ENCODE measurements at places on chromosomes 6 and 20. TPM values are rescaled to one million over a fixed set of nuclear protein-coding genes. Genes with fewer than 3 reads are reported as not detected.

SPACA1 gene
- not detected for total RNA-seq

CHRNA4 gene
- 1.5 TPM for total RNA-seq

TREM1 gene
- total RNA-seq = 0.67 TPM

RAB32 gene
- total RNA-seq = 5.3 TPM

WRNIP1 gene
- total RNA-seq = 39.8 TPM

GPX5 gene
- total RNA-seq = not detected

NHLRC1 gene
- 1.2 TPM for total RNA-seq

MAP7 gene
- 2.1 TPM for total RNA-seq

CNPY3 gene
- 20.6 TPM for total RNA-seq

DNA sequence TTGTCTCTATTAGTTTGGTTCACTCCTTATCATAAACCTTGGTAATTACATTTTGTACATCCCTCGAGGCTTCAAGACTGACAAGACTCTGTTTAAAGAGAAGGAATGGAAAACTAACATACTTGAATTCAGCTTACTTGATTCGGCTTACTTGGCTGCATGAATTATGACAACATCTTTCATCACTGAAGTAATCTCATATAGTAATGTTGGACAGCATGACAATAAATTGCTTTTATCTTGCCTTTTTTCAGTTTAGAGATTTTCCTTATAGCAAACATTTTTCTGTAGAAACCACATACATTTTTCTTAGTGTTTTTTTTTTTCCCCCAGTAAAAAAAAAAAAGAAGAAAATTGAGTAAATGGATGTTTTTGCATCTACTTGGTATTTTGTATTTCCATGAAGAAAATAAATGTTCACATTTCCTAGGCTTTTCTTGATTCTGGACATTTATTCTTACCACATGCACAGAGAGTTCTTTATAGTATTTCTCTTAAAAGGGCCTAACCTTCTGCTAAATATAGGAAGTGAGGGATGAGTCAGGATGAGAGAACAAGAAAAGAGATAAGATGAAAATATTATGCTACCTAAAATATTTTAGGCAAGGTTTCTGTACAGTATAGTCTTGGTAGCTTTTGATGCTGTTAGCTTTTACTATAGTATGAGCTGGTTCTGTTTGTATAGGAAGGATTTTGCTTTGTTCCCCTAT is 101.0 kb upstream of the HDGFL1 start:
- DNase-seq = no peak

- no peak for DNase-seq
Observed at GRCh38 chr20:21548390-21549035, 34.6 kb upstream of the NKX2-2 start.

DNA sequence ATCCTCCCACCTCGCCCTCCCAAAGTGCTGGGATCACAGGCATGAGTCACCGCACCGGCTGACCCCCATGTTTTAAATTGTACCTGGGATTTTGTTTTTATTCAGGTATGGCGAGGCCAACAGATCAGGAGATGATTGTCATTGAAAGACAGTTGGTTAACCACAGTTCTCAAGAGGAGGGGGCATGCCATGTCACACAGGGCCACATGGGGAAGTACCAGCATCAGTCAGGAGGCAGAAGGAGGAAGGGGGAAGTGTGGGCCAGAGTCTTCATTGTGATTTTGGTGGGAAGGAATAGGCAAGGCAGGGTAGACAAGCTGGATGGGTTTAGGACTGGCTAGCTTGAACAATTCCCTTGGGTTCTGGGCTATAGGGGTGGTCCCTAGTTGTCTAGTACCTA is 9.9 kb upstream of the MMP9 start:
- no peak for DNase-seq

DNA sequence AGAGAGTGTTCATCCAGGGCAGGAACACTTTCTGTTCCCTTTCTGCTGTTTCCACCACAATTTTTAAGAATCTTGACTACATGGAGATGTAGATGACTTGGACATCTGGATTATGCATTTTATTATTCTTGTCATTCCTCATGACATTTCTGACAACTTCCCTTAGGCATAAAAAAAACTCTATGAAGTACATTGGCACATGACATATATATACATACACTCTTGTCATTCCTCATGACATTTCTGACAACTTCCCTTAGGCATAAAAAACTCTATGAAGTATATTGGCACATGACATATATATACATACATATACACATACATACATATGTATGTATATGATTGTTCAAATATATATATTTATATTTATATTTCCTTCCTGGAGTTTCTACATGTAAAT is 531.5 kb downstream of the COL12A1 start:
- no peak for DNase-seq

GRCh38 chr6:147547369-147547902 is 38.9 kb downstream of the SAMD5 start:
- DNase-seq = no peak

GRCh38 chr6:91082311-91082832 is 495.5 kb upstream of the MAP3K7 start:
- no peak for DNase-seq

DNA sequence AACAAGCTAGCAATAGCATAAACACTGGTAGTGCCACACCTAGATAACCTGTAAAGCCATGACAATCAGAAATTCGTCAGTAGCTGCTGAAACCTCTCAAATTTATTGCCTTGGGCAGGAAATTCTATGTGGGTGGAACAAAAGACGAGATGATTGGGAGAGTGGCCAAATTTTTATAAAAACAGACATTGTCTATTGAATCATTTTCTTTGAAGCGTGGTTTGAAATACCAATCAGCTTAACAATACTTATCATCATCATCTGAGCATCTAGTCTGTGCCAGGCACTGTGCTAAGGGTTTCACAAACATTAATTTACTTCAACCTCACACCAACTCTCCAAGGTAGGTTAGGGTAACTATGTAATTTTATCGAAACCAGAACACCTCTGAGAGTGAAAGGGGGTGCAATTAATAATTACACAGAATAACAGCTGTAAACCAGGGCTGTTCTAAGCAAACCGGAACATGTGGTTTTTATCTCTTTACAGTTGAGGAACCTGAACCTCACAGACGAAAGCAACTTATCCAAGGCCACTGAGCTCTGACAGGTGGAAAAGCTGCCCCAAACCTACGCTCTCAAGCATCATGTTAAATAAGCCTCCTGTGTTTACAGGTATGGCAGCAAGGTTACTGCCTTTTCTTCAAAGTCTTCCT is 43.4 kb downstream of the NHSL1 start:
- DNase-seq = no peak

DNA sequence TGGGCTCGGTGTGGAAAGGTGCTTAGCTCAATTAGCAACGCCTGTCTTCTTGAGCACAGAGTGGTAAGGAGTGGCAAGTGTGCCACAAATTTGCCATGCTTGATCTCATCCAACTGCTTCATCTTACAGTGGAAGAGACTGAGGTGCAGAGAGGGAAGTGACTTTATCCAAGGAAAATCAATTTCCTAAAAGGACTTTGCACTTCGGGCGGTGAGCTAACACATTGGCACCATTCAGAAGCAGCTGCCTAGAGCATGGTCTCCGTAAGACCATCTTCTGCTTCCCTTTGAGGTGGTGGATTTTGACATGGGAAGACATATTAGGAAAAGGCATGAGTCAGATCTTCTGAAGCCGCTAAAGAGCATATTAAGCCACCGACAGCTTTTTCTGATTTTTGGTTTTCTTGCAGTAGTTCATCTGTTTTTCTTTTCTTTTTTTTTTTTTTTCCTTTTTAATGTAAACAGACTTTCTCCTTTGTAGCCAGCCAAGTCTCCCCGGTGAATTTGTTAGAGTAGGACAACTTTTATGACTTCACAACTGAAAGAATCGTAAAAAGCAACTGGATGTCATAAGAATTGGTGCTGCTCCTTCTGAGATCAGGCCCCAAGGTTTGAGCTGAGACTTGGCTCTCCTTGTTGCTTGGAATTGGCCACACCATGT is 273.2 kb downstream of the CDC5L start:
- DNase-seq = no peak

DNA sequence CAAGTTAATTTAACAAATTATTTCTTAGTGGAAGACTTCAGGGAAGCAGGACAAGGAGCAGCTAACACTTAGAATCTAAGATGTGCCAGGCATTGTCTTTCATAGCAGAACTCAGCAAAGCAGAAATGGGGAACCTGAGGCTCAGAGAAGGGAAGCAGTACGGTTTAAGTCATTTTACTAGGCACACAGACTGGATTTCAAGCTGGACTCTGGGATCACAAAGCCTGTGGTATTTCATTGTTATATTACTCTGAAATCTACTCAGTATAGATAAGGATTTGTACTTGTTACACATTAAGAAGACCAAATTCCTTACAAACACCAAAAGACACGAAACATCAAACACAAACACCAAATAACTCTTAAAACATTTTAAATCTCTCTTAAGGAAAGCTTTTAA is 199.6 kb downstream of the ISM1 start:
- no peak for DNase-seq

GRCh38 chr20:61957961-61958715 is 107.5 kb downstream of the TAF4 start:
- no peak for DNase-seq

DNA sequence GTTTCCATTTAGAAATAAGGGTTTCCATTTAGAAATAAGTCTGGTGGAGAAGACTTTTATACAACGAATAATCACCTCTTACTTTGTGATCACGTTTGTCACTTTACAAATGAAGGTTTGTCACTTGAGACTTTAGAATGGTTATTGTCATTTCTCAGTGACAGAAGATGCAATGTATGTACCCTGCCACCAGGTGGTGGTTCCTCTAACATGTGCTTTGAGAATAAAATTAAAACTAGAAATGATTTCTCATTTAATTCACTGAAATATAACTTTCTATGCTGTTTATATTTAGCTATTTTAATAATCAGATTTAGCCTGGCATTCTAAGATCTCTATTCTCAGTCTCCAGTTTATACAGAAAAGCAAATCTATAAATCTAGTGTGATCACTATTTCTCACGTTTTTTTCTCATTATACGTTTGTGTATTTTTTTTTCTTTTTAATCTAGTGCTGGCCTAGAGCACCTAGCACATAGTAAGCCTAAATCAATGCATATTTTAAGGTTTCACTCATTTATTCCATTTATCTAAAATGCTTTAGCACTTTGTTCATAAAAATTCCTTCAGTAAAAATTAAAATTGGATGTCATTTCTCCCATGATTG is 57.4 kb upstream of the TFAP2D start:
- DNase-seq = no peak

GRCh38 chr20:6956056-6956455 is 188.6 kb downstream of the BMP2 start:
- no peak for DNase-seq

DNA sequence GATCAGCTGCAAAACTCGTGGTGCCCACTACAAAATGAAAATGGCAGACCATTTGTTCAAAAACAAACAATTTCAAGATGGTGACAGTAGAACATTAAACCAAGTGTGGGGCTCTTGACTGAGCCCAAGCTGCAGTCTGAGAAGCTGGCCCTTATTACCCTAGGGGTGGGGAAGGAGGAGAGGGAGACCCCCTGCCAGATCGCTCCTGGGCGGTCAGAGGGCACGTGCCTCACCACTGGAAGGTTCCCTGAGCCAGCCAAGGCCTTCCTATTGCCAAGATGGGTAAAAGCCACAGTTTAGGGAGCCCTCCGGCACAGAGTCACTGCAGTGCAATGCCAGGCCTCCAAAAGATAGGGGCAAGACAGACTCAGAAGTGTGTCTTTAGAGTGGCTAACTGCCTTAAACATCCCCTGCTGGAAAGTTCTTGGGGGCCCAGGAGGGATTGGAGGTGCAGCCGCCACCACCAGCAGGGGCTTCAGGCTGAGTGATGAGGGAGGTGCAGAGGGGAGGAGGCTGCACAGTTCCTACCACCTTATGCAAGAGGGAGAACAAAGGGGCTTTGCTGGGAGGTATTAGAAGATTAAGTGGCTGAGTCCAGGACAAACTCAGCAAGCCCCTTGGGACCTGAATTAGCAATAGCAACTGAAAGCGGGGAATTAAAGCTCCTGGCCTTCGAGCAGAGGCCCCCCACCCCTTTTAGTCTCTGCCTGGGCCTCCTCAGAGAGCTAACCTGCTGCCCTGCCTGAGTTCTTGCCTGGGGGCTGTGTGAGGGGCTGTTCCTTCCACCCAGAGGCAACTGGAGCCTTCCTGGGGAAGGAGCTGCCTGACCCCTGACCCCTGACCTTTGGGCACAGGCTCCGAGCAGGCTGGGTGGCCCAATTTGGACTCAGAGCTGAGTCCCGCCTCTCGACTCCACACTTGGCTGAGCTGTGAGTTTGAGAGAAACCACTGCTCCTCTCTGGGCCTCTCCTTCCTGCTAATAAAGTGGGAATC is 88.4 kb downstream of the VEGFA start:
- DNase-seq = no peak

- no peak for DNase-seq
Observed at GRCh38 chr6:139313229-139313628, 21.4 kb upstream of the TXLNB start.

DNA sequence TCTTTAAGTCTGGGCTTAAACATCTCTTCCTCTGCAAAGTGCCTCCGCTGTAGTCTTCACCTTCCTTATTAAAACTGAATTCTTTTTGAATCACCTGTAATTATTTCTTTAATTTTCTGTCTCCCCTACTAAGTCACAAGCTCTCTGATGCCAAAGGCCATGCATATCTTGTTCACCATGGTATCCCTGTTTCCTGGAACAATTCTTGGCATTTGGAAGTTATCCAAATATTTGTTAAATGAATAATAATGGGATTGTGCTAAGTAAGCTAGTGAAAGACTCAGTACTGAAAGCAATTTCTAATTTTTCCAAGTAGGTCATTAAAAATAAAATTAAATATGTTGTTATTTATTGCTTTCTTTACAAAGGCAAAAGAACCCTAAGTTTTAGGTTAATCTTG is 12.2 kb downstream of the SNAP91 start:
- no peak for DNase-seq

GRCh38 chr6:165218829-165219228 is 90.6 kb downstream of the C6orf118 start:
- no peak for DNase-seq
